Activated CD4-positive, alpha-beta T cell treated with anti-CD3 and anti-CD28 coated beads, Interleukin-2, amount 50 U/mL, for 4 hours (primary cell): ENCODE measurements at places on chromosomes 1 and 21.

GRCh38 chr1:247332215-247332622 is 552 bp upstream of the ZNF496 start:
- peak; percentile 37 for DNase-seq

DNA sequence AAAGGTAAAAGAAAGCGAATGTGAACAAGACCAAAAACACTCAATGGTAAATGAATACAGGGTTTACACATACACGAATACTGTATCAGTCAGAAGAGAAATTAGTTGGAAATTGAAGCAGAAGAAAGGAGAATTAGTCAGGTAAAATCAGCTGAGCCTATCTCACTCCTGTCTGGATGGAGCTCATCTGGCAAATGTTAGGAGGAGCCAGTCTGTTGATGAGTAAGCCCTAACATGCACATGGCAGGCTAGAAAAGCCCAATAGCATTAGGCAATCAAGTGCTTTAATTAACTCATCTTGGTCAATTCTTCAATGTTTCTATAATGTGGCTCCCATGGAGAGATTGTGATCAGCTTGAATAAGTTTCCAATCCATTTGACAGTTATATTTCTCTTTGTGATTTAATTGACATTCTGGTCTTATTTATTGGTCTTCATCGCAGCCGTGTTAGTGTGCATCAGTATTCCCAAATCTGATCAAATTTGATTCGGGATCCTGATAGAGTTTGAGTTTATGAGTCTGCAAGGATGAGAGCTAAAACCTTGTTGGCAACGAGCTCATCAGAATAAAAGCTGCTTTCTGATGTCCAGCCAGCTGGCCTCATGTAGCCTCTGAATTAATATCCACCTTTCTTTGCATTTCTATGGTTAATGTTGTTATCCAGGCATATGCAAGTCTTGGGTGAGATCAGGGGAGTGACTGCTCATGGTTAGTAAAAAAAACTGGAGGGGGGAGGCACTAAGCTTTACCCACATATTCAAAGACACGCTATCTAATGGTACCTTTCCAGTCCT is 22.1 kb upstream of the KCNA10 start:
- no peak for DNase-seq

GRCh38 chr1:15762546-15762945 is 4.0 kb downstream of the FBLIM1 start:
- DNase-seq: no peak

GRCh38 chr1:159211331-159212136 is 6.9 kb downstream of the ACKR1 start:
- peak; percentile 26 for DNase-seq

- DNase-seq: no peak
Measured at GRCh38 chr21:45988366-45989347, 7.1 kb downstream of the COL6A1 start.

GRCh38 chr21:33211305-33211704 is 18.4 kb upstream of the IFNAR2 start:
- DNase-seq: no peak

DNA sequence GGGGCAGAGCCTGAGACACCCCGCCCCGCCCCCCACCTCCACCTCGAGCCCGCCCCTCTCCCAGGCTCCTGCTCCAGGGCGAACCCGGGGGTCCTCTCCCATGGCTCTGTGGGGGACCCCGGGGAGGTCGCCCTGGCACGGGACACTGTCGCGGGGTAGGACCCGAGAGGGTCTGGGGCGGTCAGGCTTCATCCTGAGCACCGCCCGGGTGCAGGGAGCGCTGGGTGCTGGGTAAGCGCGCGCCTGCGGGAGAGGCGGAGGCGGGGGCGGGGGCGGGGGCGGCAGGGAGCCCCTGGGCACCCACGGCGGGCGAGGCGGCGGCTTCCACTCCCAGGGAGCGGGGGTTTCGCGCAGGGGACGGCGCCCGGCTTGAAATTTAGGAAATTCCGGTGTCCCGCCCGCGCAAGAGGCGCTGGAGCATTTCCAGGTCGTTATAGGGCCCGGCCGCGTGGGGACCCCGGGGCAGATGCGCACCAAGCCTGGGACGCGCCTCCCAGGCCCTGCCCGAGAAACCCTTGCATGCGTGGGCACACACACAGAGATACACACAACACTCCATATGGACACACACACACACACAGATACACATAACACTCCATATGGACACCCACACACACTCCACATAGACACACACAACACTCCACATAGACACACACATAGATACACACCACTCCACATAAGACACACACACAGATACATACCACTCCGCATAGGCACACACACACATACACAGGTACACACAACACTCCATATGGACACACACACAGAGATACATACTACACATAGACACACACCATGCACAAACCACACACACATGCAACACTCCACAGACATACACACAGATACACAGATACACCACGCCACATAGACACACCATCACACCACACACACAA is 48.7 kb upstream of the SLC19A1 start:
- peak; percentile 68 for DNase-seq

- DNase-seq: no peak
Measured at GRCh38 chr1:182617734-182618351, 13.7 kb upstream of the RGS16 start.

GRCh38 chr1:219555806-219556205 is 57.1 kb downstream of the ZC3H11B start:
- DNase-seq: no peak

- DNase-seq: no peak
Measured at GRCh38 chr1:115240297-115240696, 97.8 kb downstream of the NGF start.

DNA sequence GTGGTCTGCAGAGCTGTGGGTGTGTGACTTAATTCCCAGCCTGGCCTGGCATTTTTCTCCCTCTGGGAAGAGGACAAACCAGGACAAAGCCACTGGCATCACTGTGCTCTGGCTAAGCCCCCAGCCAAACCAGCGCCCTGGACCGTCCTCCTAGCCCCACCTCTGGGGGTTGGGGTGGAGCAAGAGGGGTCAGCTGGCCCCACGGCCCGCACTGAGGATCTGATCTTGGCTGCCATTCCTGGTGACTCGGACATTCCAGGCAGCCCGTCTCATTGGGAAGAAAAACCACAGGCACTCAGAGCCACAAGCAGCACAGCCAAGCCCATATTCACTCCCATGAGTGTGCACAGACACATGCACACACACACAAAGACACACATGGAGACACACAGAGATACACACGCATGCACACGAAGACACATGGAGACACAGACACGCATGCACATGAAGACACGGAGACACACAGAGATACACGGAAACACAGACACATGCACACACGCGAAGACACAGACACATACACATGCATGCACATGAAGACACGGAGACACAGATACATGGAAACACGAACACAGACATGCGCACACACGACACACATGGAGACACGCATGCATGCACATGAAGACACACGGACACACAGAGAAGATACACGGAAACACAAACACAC is 2.3 kb upstream of the MXRA8 start:
- DNase-seq: no peak

- DNase-seq: no peak
Measured at GRCh38 chr21:36690628-36691554, 8.0 kb upstream of the SIM2 start.
